ENCODE measurements at places on chromosomes 16 and 17. TPM values are rescaled to one million over a fixed set of nuclear protein-coding genes. Genes with fewer than 3 reads are reported as not detected.

The NAGS gene
- total RNA-seq = 0.31 TPM

The KRTAP17-1 gene
- total RNA-seq = not detected

The TEX2 gene
- 10.6 TPM for total RNA-seq

The SHBG gene
- not detected for total RNA-seq

The ABCA6 gene
- not detected for total RNA-seq

The PRAC1 gene
- not detected for total RNA-seq

GRCh38 chr17:61416540-61417363, 17.1 kb downstream of the TBX2 start:
- DNase-seq = peak; percentile 78
- H3K27me3 ChIP-seq = peaks cover 27% of the 10 kb centered on the region
- no peaks in the 10 kb centered on the region for H3K36me3 ChIP-seq
- no peak overlapping the region for H3K27ac ChIP-seq
- peaks cover 5% of the 10 kb centered on the region for H3K4me1 ChIP-seq
- H3K4me3 ChIP-seq = no peak overlapping the region

- no peaks in the 10 kb centered on the region for H3K36me3 ChIP-seq
- H3K4me1 ChIP-seq = peaks cover 9% of the 10 kb centered on the region
- no peak overlapping the region for H3K4me3 ChIP-seq
- no peaks in the 10 kb centered on the region for H3K27me3 ChIP-seq
- H3K27ac ChIP-seq = no peak overlapping the region
Measured at GRCh38 chr17:32116937-32117336, 25.4 kb upstream of the RHOT1 start.

DNA sequence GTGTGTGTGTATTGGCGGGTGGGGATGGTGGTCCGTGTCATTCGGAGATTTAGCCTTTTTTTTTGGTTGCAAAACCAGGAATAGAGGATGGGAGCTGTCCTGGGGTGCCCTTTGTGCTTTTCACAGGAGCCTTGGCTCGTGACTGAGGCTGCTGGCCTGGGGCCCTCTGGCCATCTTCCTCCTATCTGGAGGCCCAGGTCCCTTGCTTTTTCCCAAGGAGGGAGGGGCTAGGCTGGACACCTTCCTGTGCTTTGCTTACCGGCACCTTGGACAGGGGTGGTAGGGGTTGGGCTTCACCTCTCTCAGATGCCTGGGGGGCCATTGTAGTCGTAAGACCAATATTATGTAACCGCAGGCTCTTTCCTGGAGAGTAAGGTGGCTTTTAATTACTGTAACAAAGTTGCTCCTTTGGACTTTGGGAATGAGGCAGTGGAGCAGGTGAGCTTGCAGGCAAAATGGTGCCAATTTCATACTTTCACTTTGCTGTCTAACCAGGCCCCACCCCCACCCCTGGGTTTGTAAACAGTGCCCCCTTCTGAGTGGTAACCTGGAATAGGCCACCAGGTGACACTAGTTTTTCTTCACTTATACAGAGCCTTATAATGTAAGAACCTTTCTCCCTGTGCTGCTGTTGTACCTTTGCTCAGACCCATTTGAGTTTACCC, 1.2 kb downstream of the DYNLL2 start:
- no peaks in the 10 kb centered on the region for H3K27me3 ChIP-seq
- peaks cover 47% of the 10 kb centered on the region for H3K4me1 ChIP-seq
- H3K36me3 ChIP-seq = peaks cover 17% of the 10 kb centered on the region
- DNase-seq = peak; percentile 78
- peak overlapping the region; percentile 69 for H3K27ac ChIP-seq
- H3K4me3 ChIP-seq = peak overlapping the region; percentile 77

DNA sequence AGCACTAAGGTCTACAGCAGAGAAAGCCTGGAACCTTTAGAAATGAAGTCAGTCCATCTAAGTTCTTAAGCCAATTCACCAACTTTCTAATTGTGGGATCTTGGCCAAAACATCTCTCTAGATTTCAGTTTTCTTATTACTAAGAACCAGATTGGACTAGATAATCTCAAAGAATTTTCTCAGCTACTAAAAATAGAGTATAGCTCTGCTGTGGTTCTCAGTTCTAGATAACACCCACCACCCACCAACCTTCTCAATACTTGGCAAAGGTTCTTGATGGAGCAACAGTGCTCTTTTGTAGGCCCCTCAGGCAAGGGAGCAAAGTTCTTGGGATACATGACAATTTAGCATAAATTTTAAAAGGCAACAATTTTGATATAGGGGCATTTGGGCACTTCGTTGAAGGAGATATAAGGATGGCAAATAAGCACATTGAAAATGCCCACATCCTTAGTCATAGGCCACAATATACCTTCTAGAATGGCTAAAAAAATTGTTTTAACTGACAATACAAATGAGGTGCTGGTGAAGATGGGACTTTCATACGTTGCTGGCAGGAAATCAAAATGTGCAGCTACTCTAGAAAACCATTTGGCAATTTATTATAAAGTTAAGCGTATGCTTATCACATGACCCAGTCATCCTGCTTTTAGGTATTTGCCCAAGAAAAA, 74.4 kb upstream of the TMEM132E start:
- H3K4me3 ChIP-seq = no peak overlapping the region
- H3K4me1 ChIP-seq = no peaks in the 10 kb centered on the region
- no peak overlapping the region for H3K27ac ChIP-seq
- no peaks in the 10 kb centered on the region for H3K36me3 ChIP-seq
- peaks cover 29% of the 10 kb centered on the region for H3K27me3 ChIP-seq

GRCh38 chr17:79003661-79004411, 5.7 kb downstream of the CANT1 start:
- DNase-seq = no peak
- peaks cover 40% of the 10 kb centered on the region for H3K4me1 ChIP-seq
- peaks cover 9% of the 10 kb centered on the region for H3K36me3 ChIP-seq
- H3K27me3 ChIP-seq = no peaks in the 10 kb centered on the region
- no peak overlapping the region for H3K4me3 ChIP-seq
- peak overlapping the region; percentile 39 for H3K27ac ChIP-seq

DNA sequence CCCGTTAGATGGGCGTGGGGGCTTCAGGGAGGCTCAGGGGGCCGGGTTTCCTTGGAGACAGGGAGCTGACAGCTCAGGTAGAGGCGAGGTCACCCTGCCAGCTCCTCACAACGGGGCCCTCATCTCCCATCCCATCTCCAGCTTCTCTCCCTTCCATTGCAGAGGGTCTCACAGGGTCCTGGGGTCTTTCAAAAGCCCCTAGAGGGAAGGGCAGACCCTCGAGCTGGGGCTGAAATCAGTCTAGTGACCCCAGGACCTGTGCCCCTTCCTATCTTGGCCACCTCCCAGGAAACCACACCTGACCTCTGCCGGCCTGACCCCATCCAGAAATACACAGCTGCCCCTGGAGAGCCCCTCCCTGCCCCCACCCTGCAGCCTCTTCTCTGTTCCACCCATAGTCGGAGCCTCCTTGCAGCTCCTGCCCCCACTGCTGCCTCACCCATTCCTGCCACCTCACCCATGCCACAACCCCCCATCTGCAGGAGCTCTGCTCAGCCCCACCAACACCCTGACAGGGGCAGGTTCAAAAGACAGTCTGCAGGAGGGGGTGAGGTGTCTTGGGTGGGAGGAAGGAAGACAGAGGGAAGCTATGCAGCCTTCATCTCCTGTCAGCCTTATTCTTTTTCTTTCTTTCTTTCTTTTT, 23.4 kb downstream of the PIK3R5 start:
- peaks cover 68% of the 10 kb centered on the region for H3K4me1 ChIP-seq
- H3K4me3 ChIP-seq = no peak overlapping the region
- peaks cover 20% of the 10 kb centered on the region for H3K36me3 ChIP-seq
- no peak for DNase-seq

GRCh38 chr17:42282478-42283080, 5.7 kb upstream of the STAT5A start:
- H3K27ac ChIP-seq = peak overlapping the region; percentile 42
- no peak overlapping the region for H3K4me3 ChIP-seq
- peaks cover 52% of the 10 kb centered on the region for H3K4me1 ChIP-seq
- peak; percentile 2 for DNase-seq
- H3K27me3 ChIP-seq = no peaks in the 10 kb centered on the region
- H3K36me3 ChIP-seq = peaks cover 8% of the 10 kb centered on the region

- H3K27me3 ChIP-seq = no peaks in the 10 kb centered on the region
- no peaks in the 10 kb centered on the region for H3K36me3 ChIP-seq
- no peak overlapping the region for H3K27ac ChIP-seq
Measured at GRCh38 chr16:13982451-13982850, 62.5 kb downstream of the ERCC4 start.

Measured in activated naive CD4-positive, alpha-beta T cell treated with anti-CD3 and anti-CD28 coated beads for 36 hours (primary cell).